Osteocyte (in vitro differentiated cells): ENCODE measurements at places on chromosomes 5 and 9.

DNA sequence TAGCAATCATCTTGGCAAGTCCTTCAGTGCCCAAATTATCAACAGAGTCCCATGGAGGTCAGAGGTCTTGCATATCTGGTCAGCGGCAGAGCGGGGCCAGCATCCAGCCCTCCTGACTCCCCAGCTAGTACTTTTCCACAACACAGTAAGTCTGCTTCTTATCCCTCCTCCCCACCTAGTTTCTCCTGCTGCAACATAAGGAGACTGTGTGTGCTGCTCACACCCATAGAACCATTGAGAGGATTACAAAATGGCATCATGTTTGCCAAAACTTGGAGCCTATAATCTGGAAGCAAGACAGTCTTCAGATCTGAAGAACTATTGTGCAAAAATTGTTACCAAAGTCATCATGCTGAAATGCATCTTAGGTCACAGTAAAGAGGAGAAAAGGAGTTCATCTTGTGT, 125.8 kb upstream of the ZNF366 start:
- no peak for DNase-seq

- DNase-seq, result no peak
Measured at GRCh38 chr5:80346055-80346454, 26.3 kb downstream of the SPZ1 start.

GRCh38 chr5:82142217-82142841, 135.8 kb downstream of the RPS23 start:
- no peak for DNase-seq

GRCh38 chr5:395156-395920, 47.6 kb upstream of the EXOC3 start:
- peak; percentile 94 for DNase-seq

DNA sequence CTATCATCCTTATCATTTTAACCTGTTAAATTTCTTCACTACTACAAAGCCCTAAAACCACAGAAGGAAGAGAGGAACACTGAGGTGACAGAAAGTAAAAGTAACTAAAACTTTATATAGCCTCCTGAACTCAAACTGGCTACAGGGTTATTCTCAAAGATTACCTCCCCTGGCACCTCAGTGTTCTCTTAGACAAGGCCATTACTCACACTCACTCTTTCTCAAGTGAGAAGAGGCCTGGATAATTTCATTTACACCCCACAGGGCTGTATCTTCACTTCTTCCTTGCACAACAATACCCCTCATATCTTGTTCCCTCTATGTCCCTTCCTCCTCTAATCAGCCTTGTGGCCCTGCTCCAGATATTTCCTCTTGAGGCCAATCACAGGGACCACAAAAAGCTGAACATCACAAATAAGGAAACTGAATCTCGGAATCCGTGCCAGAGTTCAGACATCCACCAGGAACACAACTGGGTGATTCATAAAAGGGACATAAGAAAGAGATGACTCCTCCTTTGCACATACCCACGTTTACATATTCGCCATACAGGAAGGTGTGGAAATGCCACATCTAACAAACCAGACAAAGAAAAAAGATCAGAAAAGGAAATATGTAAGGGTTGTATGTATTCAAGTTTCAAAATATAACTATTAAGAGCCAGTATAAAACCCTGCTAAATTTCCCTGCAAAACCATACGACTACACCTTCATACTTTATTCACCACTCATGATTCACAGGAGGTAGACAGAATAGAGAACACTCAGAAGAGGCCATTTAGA, 1.7 kb upstream of the KLHL3 start:
- no peak for DNase-seq

GRCh38 chr5:14343376-14343775, 200.2 kb downstream of the TRIO start:
- no peak for DNase-seq

DNA sequence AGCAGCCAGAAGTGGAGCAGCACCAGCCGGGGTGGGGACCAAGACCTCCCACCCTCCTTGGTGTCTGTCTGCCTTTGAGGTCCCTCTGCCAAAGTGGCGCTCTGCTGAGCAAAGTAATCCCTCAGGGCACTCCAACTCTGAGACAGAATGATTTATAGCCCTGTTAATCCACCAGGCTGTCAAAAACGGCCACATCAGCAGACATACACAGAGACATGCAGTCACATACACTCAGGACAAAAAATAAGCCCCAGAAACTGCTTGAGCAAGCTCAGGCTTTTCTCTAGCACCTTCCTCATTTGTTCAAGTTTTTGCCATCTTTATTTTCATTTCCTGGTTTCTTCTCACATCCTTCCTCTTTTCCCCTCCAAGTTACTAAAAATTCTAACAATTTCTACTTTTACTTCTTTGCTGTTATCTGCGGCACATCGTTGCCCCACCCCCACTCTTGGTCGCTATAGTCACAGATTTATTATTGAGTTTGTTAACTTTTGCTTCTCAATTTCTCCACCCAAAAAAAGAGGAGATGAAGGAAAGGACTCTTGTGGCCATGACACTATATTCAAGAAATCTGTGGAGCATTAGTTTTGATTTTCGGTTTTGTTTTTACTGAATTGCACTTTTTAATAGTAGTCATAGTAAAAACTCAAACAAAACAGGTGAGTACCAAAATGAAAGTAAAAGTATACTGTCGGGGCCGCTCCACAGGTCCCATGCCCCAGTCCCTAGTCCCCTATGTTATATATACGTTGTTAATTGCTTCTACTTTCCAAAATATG, 17.4 kb upstream of the ADRB2 start:
- no peak for DNase-seq

DNA sequence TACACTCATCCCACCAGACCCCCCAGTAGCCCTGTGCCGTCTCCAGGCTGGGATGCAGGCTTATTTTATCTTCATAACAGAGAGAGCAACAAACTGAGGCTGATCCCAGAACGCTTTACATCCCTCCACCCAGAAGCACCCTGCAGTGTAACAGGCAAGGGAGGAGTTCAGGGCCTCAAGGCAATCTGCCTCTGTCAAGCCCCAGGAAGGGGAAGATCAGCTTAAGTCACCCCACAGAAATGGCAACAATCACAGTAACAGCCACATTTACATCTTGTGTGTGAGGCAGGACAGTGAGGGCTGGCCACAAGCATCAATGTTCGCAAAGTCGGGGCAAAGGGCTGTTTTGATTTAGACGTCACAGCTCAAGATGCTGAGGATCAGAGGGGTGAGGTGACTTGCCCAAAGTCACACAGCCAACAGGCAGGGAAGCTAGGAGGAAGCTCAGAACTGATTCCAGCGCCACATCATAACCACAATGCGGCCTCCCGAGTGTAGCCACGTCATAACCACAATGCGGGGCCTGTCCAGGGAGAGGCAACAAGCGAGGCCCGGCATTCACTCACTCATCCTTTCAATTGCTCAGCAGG, 14.4 kb downstream of the STK10 start:
- DNase-seq, result no peak

DNA sequence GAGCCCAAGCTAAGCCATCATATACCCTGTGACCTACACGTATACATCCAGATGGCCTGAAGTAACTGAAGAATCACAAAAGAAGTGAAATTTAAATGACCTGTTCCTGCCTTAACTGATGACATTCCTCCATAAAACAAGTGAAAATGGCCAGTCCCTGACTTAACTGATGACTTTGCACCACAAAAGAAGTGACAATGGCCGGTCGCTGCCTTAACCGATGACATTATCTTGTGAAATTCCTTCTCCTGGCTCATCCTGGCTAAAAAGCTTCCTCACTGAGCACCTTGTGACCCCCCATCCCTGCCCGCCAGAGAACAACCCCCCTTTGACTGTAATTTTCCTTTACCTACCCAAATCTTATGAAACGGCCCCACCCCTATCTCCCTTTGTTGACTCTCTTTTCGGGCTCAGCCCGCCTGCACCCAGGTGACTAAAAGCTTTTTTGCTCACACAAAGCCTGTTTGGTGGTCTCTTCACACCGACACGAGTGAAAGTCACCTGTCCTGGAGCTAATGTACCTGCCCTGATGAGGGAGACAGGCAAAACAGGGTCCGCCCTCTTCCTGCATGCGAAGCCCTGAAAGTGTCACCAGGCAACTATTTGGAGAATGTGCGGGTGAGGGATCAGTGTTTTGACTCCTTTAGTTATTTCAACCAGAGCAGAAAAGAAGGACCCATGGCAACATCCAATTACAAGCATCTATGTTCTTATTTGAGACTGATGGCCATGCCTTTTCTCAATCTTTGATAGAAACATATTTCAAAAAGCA, 266.1 kb downstream of the SMARCA2 start:
- no peak for DNase-seq

DNA sequence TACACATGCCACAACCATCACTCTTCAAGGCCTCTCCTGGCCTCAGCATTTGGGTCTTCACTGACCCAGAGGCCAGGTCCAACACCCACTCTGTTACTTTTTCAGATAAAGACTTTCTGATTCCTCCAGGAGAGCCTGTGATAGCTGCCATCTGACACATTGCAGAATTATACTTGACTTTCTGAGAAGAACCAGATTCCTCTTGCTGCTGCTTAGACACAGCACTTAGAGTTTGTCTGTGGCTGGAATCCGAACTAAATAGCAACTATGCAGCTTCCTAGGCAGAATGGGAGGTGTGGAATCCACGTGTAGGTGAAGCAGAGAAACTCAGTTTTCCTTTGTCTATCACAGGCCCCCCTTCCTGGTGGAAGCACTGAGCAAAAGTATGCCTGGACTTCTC, 344.7 kb upstream of the SLC30A5 start:
- no peak for DNase-seq

DNA sequence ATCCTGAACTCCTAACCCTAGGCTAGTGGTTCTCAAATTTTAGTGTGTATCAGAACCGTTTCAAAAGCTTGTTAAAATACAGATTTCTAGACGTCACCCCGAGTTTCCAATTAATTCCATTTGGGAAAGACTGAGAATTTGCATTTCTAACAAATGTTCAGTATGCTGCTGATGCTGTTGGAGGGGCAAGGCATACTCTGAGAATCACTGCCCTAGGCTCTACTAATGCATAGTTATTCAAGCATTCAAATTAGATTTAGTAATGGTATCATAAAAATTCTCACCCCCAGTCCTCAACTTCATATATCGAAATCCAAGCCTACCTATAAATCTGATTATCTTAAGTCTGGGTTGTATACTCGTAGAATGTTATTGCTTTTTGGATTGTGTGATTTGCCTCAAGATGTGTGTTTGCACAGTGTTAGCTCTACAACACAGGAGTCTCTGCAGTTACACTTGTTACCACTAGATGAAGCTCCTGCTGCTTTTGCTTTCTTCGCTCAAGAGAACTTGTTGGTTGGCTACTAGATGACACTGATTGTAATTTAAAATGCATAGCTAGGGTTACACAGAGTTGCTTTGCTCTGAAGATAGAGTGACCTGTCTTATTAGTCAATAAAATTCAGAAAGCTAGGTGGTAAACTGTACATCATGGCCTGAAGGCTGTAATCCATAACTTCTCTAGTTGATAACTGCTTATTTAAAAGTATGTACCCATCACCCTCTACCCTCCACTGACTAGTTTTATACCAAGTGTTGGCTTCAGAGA, 7.5 kb upstream of the ERAP2 start:
- no peak for DNase-seq

GRCh38 chr5:45639040-45639439, 57.1 kb downstream of the HCN1 start:
- DNase-seq, result no peak

- no peak for DNase-seq
Measured at GRCh38 chr5:39249564-39250274, 30.4 kb upstream of the FYB1 start.

GRCh38 chr5:135313946-135314345, 85.1 kb downstream of the MACROH2A1 start:
- peak; percentile 63 for DNase-seq

DNA sequence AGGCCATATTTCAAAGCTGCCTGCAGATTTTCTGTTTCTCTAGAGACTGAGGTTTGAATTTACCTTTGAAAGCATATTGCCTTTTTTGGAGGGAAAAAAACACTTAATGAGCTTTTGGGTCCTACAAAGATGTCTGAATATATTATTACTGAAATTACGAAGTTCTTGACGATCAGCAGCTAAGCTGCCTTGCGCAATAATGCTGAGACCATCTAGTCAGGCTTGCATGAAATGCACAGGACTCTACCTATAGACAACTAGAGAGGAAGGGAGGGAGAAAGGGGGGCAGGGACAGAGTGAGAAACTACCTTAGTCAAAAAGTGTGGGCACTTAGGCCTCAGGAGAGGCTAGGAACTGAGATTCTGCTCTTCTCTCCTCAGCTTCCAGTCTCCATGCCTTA, 175.9 kb upstream of the KIF2A start:
- no peak for DNase-seq

DNA sequence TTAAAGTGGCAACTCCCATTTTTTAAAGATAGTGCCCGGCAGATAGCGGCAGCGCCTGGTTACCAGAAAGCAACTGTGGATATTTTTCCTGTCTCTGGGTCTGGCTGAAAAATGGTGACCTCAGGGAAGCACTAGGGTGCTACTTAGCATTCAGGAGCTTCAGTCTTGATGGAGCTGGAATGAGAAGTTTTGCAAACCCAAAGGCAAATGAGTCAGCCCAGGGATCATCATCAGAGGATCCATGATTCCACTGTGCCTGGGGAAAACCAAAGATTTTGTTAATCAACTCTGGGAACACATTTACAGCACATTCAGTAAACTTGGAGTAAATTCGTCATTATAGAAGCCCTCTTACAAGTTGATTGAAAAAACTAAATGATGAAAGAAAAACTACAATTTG, 26.7 kb downstream of the F2R start:
- DNase-seq, result no peak

GRCh38 chr9:124047251-124047672, 35.7 kb downstream of the LHX2 start:
- no peak for DNase-seq

DNA sequence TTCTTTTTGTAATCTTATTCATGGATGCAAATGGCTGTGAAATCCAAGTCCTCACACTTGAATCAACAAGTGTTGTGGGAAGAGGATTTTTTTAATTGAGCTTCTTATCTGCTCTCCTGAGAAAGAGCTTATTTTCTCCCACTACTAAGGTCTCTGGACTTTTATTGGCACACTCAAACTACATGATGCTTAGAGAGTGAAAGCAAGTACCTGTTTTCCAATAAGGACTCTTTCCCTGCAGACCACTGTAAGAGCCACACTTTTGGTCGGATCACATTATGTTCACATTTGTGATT, 546.4 kb upstream of the ARRDC3 start:
- no peak for DNase-seq

GRCh38 chr9:124295159-124295794, 37.5 kb downstream of the NEK6 start:
- no peak for DNase-seq

DNA sequence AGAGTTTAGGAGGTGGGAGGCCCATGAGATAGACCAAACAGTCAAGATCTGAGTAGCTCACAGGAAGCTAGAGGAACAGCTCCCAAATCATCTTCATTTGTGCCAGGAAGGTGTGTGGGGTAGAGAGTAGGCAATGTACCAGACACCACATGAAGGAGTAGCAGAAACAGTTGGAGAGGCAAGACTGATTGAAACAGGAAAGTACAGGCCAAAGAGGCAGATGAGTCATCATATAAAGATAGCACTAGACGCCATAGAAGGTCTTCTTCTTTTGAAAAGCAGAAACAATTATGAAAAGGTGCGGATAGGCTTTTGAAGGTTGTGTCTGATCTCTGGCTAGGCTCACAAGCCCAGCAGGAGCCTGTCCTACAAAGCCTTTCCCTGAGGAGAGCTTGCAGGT, 62.7 kb upstream of the PALM2AKAP2 start:
- DNase-seq, result no peak
